ENCODE measurements at places on chromosomes 12 and 14.

DNA sequence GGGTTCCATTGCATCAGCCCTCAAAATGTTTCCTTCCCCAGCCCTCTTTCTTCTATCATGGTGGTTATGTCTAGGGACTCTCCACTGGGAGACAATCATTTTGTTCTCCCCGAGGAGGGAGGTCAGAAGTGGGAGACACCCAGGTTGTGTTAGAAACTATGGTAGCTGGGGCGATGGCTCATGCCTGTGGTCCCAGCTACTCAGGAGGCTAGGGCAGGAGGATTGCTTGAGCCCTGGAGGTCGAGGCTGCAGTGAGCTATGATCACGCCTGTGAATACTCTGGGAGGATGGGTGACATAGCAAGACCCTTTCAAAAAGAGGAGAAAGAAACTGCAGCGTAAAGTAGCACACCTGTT, 13.0 kb upstream of the LRRC23 start:
- DNase-seq: no peak

DNA sequence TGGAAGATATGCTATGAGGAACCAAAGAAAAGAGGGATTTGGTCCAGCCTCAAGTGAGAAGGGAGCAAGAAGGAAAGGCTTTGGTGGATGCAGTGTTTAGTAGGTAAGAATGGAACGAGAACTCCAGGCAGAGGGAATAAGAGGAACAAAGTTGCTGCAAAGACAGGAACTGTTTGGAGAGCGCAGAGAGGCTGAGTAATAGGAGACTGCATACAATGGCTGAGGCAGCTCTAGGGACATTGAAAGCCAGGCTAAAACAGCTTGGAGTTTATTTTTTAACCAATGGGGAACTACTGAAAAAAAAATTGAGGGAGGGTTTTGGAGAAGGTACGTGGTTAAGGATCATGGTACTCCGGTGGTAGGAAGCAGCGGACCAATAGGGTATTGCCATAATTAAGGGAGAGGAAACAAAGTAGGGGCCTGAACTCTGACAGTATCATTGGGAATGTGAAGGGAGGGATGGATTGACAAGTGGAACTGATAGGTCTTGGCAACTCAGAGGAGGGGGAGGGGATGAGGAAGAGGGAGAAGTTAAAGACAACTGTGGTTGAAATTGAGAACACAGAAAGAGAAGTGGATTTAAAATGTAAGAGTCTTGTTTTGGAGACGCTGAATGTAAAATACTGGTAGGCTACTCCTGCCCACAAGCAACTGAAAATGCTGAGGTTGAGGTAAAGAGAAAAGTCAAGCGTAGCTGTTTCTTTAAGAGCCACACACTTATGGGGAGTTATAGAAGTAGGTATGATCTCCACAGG, 4.8 kb downstream of the ASCL4 start:
- no peak for DNase-seq

DNA sequence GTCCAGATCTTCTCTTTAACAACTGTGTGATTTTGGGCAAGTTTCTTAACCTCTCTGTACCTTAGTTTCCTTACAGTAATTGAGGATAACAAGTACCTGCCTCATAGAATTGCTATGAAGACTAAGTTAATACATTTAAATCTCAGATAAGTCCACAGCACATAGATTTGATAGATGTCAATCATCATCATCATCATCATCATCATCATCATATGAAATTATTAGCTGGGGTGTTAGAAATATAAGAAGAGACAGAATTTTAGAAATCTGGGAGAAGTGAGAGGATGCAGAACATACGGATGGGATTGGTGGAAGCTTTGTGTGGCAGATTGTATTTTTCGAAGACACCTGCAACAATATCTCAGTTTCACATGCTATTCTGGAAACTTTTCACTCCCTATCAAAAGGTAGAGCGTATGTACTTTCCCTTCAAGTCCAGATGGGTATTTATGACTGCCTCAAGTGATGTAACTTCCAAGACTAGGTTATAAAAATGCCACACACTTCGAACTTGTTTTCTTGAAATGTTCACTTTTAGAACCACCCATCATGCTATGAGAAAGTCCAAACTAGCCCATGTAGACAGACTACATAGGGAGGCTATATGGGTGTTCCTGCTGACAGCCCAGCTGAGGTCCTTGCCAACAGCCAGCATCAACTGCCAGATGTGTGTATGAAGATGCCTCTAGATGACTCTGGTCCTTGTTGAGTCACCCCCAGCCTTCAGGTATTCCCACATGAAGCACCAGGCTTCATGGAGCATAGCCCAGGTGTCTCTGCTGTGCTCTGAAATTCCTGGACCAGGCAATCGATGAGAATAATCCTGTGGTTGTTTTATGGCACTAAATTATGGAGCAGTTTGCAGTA, 20.7 kb upstream of the SDR39U1 start:
- no peak for DNase-seq

GRCh38 chr14:94675036-94675435, 62.8 kb downstream of the SERPINA3 start:
- no peak for DNase-seq

- DNase-seq: no peak
Measured at GRCh38 chr14:22847661-22848341, 11.4 kb downstream of the MMP14 start.

DNA sequence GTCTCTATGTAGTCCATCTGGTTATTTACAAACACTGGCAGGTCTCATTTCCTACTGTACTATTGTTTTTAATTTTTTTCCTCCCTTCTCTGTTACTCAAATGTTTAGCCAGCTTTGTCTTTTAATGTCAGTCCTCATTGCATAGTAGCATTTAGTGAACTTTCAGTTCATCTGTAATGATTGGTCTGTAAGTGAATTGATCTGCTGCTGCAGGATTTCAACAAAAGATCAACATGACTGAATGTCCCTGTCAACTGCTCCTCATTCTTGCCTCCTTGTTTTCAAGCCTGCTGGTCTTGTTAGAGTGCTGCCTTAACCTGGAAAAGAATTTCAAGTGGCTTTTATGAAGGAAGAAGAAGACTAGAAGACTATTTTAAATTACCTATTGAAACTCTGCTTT, 19.3 kb upstream of the AVPR1A start:
- DNase-seq: no peak

GRCh38 chr14:21924479-21924878, 250.9 kb upstream of the OR4E1 start:
- DNase-seq: no peak

- DNase-seq: no peak
Measured at GRCh38 chr14:59768855-59769375, 101.7 kb downstream of the RTN1 start.

DNA sequence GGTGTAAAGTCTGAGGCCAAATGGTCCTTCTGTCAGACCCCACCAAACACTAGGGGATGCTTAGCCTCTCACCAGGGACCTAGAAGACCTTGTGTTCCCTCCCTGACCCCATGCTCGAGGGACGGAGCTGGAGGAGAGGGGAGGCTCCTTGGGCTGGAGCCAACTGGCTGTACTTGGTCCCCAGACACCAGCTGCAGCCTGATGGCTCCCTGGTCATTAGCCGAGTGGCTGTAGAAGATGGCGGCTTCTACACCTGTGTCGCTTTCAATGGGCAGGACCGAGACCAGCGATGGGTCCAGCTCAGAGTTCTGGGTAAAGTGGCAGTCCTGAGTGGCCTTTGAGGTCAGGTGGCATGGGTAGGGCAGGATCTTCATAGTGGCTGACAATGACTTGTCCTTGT, 29.0 kb downstream of the PAPLN start:
- no peak for DNase-seq

DNA sequence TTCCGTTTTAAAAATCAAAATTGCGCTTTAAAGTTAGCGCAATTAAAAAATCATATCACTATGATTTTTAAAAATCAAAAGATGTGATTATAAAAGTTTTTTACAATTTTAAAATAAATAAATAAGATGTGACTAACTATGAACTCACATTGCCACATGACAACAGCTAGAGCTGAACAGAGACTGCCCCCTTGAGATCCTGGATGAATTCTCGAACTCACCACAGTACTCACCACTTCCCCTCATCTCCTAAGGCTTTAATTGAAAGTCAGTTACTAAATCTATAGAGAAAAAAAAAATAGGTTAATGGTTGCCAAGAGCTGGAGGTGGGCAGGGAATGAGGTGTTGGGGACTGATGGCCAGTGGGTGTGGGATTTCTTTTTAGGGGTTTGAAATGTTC, 384.2 kb downstream of the ZFP36L1 start:
- DNase-seq: no peak

- DNase-seq: no peak
Measured at GRCh38 chr14:69682621-69683263, 71.3 kb downstream of the SUSD6 start.

DNA sequence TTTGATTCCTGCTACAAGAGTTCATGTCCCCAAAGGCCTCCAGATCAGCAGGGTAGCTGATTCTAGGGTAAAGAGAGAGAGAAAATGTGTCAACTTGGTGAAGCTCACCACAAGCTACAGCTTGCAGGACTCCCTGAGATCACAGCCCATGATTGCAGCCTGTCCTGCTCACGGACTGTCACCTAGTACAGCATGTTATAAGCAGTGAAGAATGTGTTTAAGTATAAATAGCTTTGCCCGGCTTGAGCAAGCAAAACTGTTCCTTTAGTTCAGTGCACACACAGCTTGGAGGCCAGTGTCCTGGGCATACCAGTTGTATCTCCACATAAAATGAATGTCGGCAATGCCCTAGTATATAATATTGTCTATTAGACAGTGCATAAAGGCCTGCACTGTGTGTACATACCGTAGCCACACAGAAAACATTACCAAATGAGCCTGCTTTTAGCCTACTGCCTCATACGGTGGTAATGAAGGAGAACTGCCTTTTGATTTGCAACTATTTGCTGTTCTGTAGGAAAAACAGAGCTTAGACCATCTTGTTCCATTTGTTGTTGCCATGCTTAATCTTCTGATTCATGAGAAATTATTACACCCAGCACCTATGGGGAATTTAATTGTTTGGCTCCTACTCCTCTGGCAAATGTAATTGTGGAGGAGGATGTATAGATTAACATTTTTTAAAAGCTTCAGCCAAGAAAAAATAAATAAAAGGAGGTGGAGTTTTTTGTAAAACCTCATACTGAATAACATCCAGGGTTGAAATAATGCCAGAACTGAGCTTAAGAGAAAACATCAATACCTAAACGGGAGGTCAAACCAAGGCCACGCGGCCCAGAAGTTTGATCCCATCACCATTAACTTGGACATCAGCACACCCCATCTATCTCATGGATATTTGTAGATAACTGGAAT, 108.1 kb upstream of the G2E3 start:
- DNase-seq: no peak

DNA sequence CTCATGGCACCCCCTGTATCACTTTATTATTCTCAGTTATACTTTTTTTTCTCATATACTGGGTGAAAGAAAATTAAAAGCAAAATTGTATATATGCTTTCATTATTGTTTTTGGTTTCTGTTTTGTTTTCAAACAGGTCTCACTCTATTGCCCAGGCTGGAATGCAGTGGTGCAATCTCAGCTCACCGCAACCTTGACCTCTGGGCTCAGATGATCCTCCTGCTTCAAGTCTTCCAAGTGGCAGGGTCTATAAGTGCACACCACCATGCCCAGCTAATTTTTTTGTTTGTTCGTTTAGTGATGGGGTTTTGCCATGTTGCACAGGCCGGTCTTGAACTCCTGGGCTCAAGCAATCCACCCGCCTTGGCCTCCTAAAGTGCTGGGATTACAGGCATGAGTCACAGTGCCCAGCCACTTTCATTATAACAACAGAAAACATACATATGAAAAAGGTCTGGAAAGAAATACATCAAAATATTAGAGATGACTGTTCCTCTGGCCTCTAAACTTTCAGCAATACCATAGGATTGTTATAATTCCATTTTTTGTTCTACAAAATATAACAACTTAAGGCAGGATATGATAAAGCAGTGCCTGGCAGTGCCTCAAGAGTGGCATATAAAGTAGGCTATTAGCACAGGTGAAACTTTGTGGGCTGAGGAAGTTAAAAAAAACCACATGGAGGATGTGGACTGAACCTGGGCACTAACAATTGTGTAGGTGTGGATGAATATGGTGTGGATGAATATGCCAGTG, 5.8 kb upstream of the NTN4 start:
- DNase-seq: no peak

GRCh38 chr14:49961270-49962222, 68.7 kb downstream of the ARF6 start:
- DNase-seq: no peak

GRCh38 chr14:85575617-85575898, 45.6 kb downstream of the FLRT2 start:
- DNase-seq: no peak

DNA sequence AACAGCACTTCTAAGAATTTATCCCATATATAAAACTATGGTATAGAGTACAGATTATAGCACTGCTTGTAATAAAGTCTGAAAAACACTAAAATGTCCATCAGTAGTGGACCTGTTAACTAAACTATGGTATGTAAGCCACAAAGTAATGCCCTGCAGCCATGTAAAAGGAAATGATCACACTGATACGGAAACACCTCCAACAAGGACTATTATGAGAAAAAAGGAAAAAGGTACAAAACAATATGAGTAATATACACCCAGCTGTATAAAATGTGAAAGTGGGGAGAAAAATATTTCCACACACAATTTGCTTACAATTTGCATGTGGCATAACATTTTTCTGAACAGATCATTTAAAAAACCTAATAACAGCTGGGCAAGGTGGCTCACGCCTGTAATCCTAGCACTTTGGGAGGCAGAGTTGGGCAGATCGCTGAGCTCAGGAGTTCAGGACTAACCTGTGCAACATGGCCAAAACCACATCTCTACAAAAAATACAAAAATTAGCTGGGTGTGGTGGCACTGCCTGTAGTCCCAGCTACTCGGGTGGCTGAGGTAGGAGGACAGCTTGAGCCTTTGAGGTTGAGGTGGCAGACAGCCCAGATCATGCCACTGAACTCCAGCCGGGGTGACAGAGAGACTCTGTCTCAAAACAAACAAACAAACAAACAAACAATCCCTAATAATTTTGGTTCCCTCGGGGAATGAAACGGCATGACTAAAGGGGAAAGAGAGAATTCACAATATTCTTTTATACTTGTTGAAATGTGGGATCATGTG, 250.5 kb downstream of the MED13L start:
- no peak for DNase-seq

- no peak for DNase-seq
Measured at GRCh38 chr14:101176535-101177205, 273.1 kb upstream of the RTL1 start.

DNA sequence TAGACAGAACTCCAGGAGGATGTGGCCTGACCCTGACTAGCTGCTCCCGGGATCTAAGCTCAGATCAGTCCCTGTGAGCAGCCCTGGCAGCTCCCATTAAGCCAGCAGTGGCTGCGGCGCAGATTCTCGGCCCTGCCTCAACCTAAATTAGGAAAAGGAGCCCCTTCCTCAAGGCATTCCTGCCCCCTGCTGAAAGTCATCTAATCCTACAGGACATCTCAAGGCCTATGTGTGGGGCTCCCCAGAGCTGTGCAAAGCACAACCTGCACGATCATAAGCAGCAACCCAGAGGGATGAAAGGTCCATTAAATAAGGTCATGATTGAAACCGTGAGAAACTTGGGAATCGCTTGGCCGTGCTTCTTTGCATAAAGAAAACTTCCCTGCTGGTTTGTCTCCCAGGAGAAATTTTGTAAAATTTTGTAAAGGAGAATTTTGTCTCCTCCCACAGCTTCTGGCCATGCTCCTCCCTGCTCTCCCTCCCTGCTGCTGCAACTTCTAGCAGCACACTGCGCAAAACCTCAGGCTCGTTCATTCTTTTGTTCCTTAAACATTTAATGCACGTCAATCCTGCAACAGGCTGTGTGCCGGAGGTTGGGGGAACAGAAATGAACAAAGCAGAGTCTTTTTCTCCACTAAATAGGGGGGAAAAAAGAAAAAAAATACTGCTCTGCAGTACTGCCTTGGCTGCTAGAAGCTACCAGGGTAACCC, 96.6 kb upstream of the SLC35F4 start:
- no peak for DNase-seq

- no peak for DNase-seq
Measured at GRCh38 chr12:53695152-53696145, 19.6 kb upstream of the ATP5MC2 start.

All from NCI-H446 treated with DMSO at 0.1 percent for 48 hours (cell line).